NCI-H2029 treated with DMSO at 0.1 percent for 48 hours (cell line): ENCODE measurements at places on chromosomes 2 and 18.

- DNase-seq: no peak
Observed at GRCh38 chr2:20209373-20210109, 15.4 kb downstream of the SDC1 start.

DNA sequence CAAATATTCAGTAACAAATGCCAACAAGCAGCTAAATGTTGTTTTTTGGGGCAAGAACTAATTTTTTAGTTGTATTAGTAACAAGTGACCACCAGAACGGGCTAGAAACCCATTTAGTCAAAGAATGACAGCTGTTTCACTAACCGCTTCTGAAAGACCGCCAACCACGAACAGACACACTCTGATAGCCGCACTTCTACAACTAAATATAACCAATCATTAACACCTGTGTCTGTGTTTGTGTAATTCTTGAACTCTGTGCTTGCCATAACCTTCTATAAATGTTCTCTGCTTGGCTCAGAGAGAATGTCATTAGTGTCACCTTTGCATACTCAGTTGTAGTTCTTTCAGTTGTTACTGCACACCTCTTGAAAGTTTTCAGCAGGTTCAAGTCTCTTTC is 526.3 kb upstream of the LRRTM1 start:
- DNase-seq: no peak

DNA sequence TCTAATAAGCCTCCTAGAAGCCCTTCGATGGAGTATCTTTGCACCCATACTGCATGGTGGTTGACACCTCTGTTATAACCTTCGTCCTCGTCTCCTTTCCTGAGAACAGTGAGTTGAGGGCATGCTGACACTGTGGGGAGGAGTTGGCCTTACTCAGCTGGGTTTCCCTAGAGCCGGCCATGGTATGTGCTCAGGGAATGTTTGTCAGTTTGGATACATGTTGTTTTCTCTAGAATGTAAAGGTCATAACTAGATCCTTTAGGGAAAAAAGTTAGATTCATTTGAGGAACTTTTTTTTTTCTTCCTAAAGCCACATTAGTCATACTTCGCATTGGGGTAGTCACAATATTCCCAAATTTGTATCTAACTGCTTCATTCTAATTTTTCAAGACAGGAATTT is 106.0 kb upstream of the FOSL2 start:
- no peak for DNase-seq

DNA sequence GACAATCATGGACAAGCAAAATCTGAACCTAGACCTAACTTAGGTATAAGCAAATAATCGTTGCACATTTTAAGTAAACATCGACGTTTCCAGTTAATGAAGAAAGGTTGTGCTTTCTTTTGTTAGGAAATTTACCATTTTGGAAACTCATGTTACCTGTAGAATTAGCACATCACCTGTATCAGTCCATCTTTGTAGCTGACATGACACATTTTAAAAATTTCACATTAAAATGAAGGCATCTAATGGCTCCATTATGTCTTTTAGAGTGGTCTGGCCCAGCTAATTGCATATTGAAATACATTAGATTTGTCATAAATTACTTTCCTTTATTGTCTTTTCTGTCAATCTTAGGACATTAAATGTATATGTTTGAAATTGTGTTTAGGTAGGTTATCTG is 119.0 kb upstream of the MGAT5 start:
- no peak for DNase-seq

DNA sequence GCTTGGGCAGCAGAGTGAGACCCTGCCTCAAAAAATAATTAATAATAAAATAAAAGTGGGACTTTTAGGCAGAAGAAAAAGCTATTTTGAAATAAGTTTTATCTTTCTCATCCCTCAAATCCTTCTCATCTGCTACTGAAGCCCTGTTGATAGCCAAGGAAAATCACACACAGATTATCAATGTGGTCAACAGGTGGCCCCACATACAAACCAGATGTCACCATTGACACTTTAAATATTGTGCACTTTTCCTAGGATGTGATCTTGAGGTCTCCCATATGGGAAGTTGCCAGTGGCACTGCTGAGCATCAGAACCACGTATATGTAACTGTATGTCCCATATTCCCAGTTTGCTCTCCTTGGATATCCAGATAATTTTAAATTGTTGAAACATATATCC is 64.6 kb downstream of the KCTD18 start:
- no peak for DNase-seq

DNA sequence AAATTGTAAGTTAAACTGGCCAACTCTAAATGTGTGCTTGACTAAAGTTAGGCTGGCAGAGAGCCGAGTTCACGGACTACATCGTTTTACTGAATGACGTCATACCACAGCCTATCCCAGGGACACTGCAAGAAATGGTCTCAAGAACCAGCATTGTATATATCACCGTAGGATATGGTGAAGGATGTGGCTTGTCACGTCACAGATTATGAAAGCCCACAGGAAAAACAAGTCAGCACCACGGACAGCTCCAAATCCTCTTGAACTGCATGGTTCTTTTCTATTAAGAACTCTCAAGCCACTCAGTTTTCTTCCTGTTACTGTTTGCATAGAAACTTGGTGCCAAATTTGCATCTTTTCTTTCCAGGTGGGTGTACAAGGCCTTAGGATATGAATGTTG is 85.1 kb upstream of the ACAA2 start:
- DNase-seq: no peak

GRCh38 chr18:63994783-63995399 is 25.0 kb downstream of the SERPINB8 start:
- DNase-seq: no peak

DNA sequence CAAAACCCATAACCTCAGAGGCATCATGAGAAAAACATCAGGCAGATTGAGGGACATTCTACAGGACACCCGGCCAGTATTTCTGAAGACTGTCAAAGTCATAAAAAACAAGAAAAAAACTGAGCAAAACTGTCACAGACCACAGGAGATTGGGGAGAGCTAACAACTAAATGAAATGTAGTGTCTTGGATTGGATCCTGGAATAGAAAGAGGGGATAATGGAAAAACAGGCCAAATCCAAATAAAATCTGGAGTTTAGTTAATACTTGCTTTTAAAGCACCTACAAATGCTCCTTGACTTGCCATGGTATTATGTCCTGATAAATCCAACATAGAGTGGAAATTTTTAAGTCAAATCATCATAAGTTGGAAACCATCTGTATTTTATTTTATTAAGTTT is 17.6 kb upstream of the CXCR1 start:
- no peak for DNase-seq

- DNase-seq: no peak
Observed at GRCh38 chr2:186889101-186889879, 40.3 kb upstream of the ZSWIM2 start.

- no peak for DNase-seq
Observed at GRCh38 chr2:216838151-216838550, 21.7 kb downstream of the TNP1 start.

DNA sequence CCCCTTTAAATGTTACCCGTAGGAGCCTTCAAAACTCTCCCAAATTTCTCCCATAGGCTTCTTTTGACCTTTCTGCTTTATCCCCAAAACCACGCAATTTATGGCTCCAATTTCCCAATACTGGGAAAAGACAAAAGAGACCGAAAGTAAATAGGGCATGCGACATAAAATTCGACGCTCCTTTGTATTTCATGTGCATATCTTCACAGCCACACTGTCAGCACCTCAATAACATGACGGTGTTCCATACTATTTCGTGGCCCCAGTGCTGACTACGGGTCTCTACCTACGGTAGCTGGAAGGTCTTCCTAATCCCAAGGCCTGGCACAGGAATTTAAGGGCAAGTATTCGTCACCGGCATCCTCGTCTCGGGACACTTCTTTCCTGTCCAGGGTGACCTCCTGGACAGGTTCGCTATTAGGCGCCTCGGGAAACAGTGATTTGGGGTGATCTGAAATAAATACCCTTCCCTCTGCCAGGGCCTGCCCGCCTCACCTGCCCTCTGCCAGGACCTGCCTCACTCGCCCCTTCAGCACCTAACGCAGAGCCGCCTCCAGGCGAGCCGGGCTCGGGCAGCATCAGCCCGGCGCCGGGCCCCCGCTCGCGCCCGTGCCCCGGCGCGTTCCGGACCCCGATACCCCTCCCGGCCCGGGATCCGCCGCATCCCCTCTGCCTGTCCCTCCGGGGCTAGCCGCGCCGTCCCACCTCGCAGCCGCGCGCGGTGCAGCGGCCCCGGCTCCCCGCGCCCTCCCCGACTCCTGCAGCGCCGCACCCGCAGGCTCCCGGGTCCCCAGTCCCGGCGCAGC is 680 bp downstream of the DTNB start:
- DNase-seq: no peak

DNA sequence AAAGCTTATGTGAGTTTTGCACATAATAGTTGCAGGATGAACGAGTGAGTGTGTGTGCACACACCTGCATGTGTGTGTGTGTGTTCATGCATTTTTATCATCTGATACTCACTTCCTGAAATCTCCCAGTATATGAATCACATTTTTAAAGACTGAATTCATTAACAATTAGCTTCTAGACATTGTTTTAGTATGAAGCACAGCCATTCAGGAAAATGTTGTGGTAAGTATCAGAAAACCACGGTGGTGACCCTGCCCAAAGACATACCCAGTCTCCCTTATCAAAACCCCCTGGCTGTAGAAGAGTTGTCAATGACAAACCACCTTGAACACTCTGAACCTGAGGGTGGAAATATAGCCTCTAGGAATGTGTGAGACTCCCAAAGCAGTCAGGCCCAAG is 220.8 kb downstream of the ALK start:
- no peak for DNase-seq

- DNase-seq: no peak
Observed at GRCh38 chr2:188276255-188276654, 15.4 kb upstream of the GULP1 start.

- no peak for DNase-seq
Observed at GRCh38 chr2:150091846-150092245, 395.6 kb downstream of the RND3 start.

- no peak for DNase-seq
Observed at GRCh38 chr18:45024357-45025088, 343.8 kb downstream of the SETBP1 start.

DNA sequence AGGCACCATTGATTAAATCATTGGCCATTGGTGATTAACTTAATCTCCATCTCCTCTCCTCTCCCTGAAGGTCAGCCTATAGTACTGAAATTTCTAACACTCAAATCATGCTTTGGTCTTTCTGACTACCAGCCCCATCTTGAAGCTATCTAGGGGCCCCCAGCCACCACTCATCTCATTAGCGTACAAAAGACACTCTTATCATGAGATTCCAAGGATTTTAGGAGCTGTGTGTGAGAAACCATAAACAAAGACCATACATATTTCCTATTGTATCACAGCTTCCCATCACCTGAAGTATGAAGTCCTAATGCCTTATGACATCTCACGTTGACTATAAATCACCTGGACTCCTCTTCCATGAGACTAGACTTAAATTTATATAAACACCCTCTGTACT is 94.0 kb upstream of the B3GNT2 start:
- DNase-seq: no peak

GRCh38 chr2:118291251-118291880 is 203.1 kb downstream of the INSIG2 start:
- DNase-seq: no peak

DNA sequence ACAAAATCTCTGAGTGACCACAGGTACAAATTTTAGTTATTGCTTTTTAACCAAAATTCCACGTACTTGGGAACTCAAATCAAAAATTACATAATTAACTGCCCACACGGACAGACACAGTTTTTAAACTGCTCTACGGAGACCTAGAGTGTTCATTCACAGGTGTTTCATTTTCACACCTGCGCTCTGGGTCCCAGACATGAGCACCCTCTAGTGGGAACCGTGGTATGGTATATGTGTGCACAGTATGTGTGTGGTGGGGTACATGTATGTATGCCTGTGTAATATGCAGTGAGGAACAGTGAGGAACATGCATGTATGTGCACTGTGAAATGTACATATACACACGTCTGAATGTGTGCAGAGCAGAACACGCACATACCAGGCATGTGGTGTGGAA is 65.0 kb downstream of the PPP4R1 start:
- DNase-seq: no peak
